ENCODE measurements at places on chromosomes 4 and X.

DNA sequence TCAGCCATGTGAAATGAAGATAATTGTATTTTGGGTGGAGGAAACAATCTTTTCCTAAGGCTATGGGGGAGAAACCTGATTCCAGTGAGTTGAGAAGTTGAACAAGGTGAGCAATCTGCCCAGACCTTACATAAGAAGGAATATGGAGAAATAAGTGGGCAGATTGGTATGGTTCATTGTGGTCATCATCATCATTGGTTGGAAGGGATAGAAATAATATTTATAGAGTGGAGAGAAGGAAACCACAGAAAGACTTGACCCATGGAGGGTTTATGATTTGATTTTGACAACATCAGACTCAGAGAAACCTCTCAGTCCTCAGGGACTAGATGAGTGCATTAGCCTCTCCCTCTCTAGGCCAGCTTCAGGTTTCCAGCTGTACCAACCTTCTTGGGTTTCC lies 177.9 kb upstream of the NEIL3 start:
- DNase-seq, result no peak

- DNase-seq, result no peak
Observed at GRCh38 chr4:5615496-5616075, 92.8 kb downstream of the EVC2 start.

DNA sequence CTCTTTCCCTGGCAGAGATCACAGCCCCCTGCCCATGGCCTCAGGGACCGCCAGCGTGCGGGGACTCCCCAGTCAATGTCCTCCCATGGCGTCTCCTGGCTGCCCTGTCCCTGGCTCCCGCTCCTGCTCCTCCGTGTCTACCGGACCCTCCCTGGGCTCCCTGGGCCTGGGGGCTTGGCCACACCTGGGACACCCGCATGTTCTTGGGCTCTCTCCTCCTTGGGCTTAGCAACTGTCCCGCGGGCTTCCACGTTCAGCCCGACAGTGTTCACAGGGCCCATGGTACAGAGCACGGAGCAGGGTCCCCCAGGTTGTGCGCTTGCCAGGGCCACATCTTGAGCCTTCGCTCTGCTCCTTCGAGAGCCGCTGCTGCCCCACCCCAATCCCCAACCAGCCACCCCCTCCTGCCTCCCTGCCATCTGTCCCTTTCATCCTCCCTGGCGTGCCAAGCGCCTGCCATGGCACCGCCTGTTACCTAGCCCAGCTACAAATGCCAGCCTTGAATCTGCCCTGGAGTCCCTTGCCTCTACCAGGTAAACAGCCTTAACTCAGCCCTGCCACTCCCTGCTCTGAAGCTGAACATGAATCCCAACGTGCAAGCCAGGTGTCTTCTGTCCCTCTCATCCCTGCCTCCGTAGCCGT lies 3.9 kb downstream of the AVPR2 start:
- no peak for DNase-seq

- no peak for DNase-seq
Observed at GRCh38 chrX:13647709-13648212, 5.2 kb upstream of the TCEANC start.

GRCh38 chr4:184453365-184454160 lies 20.8 kb downstream of the IRF2 start:
- no peak for DNase-seq
